ENCODE measurements at places on chromosomes 7 and 10.

GRCh38 chr7:34939175-34939574 lies 98.1 kb downstream of the DPY19L1 start:
- no peak for DNase-seq

DNA sequence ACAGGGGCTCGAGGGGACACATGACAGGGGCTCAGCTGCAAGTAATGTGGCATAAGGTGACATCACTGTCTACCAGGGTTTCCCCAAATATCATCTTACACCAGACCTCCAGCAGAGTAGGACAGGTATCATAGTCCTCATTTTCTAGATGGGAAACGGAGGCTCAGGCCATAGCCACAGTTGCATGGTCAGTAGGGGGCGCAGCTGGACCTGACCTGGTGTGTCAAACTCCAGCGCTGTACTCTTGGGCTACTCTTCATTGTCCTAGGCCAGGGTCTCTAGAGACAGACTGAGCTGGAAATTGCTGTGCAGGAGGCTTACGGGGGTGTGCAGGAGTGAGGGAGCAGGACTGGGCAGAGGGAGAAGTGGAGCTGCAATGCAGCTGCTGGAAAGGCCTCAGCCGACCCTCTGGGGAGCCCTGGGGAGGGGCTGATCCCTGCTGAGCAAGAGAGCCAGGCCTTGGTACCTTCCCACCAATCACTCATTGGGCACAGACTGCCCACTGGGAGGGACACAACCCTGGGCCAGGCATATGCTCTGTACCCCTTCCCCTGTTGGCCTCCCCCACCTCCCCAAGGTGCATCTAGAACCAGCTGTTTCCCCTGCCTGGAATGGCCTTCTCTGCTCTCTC lies 89.9 kb downstream of the CDH23 start:
- DNase-seq = no peak

DNA sequence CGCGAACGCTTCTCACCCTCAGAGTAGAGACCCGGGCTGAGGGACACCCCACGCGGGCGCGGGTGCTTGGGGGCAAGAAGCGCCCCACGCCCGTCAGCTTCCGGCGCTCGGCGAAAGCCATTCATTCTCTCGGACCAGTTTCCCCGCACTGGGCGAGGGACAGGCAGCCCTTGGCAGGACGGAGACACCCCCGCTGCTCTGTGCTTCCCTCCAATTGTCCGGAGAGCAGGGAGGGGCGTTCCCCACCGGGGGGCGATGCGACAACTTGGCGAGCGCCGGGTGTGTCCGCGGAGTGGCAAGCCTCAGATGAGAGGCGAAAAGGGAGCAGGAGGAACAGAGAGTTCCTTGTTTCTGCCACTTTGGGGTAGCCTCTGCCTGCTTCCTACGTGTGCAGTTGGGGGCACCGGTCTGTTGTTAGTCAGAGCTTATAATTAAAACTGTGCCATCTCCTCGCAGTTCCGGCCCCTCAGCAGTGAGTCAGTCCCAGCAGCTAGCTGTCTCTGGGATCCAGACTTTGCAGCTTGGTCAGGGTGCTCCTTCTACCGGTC lies 1.7 kb downstream of the GPR158 start:
- no peak for DNase-seq

GRCh38 chr7:149369497-149369896 lies 91.4 kb downstream of the ZNF777 start:
- DNase-seq = no peak

DNA sequence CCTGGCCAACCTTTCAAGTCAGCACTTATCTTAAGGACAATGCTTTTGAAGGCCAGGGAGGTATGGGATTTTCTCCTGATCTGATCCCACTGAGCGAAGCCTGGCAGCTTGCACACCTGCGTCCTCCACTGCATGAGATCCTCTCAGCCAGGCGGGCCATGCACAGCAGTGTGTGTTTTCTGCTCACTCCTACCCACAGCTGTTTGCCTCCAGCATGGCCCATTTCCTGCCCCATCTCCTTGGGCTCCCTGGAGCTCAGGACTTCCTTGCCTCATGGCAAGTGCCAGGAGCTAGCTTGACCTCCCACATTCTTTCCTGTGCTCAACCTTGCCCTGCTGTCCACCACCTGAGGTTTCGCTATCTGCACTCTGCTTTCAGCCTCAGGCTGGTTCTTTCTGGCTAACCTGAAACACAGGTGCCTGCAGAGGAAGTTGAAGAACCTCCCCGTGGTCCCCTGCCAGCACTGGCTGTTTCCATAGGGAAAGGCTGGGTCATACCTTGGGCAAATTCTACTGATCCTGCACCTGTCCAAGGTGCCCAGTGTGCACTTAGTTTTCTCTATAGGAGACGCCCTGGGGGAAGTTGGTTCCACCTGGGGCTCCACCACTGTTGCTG lies 43.9 kb upstream of the EEPD1 start:
- DNase-seq = no peak

- no peak for DNase-seq
These were observed 170.9 kb upstream of the AOAH start for GRCh38 chr7:36895192-36895591.

GRCh38 chr10:43308515-43308914 lies 41.6 kb upstream of the RASGEF1A start:
- DNase-seq = no peak

DNA sequence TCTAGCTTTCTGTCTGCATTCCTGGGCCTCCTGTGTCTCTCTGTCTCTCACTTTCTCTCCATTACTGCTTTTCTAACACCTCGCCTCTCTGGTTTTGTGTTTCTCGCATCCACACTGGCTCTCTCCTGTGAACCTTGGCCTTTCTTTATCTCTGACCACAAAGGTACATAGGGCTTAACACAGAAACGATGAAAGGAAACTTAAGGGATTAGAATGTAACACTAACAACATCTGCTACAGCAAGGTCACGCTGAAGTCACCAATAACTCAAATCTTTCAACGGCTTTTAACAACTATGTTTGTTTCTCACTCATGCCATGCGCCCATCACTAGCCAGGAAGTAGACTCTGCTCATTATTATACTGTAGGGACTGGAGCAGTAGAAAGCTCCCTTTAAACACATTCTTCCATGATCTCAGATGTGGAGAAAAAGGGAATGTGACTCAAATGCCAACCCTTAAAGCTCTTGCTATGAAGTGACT lies 9.3 kb upstream of the OR6V1 start:
- no peak for DNase-seq

GRCh38 chr10:58937423-58937822 lies 239.0 kb upstream of the PHYHIPL start:
- DNase-seq = no peak

Data from T-helper 1 cell (primary cell).